ENCODE measurements at places on chromosomes 4 and X. TPM values are rescaled to one million over a fixed set of nuclear protein-coding genes. Genes with fewer than 3 reads are reported as not detected.

DNA sequence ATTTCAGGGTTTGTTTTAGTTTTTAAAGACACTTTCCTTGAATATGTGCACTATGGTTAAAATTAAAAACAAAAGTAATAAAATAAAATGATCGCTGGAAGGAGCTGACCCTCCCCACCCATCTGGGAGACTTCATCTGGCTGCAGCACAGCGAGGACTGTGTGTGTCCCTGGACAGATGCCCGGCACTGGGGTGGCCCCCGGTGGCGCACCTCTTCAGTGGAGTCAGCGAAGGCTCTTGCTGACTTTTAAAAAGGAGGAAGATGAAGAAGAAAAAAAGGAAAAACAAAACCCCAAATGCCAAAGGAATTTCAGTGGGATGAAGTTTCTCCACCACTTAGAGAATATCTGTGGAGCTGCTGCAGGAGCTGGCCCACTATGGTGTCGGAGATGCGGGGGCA is 5.4 kb upstream of the ADGRG4 start:
- DNase-seq, result no peak

DNA sequence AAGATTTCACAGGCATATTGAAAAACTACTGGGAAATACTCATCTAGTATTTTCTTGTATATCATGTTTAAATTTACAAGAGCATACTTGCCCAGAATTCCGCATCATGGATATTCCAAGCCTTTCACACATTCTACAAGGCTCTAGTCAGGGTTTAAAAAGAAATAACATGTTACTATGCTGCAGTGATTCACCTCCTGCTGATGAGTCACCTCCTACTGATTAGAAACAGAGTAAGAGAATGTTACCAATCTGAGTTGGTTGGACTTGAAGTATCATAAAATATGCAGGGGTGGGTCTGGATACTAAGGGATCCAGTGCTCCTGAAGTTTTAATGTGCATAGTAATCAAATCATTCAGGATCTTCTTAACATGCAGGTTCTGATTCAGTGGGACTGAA is 192.0 kb upstream of the ANK2 start:
- no peak for DNase-seq

- no peak for DNase-seq
These were observed 52.9 kb downstream of the NSG1 start for GRCh38 chr4:4439782-4440181.

- DNase-seq, result no peak
These were observed 58.0 kb downstream of the AR start for GRCh38 chrX:67601771-67602170.

GRCh38 chrX:150577174-150577573 is 8.8 kb downstream of the MTM1 start:
- no peak for DNase-seq

DNA sequence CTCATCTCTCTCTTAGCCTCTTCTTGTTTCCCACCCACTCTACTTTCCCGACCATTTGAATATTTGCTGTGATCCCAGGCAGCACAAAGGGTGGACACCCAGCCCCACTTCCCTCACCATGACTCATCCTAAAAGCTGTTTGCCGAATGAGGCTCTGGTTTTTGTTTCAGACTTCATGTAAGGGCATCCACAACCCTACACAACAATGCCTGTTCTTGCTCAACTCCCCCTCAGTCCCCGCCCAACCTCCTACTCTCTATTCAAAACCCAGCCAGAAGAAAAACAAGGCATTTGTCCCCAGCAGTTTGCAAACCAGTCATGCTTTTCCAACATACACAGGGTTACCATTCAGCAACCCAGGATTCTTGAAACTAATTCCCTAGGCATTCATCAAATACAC is 516.5 kb upstream of the CNKSR2 start:
- no peak for DNase-seq

- no peak for DNase-seq
These were observed 42.4 kb downstream of the KDM6A start for GRCh38 chrX:44915361-44915868.

DNA sequence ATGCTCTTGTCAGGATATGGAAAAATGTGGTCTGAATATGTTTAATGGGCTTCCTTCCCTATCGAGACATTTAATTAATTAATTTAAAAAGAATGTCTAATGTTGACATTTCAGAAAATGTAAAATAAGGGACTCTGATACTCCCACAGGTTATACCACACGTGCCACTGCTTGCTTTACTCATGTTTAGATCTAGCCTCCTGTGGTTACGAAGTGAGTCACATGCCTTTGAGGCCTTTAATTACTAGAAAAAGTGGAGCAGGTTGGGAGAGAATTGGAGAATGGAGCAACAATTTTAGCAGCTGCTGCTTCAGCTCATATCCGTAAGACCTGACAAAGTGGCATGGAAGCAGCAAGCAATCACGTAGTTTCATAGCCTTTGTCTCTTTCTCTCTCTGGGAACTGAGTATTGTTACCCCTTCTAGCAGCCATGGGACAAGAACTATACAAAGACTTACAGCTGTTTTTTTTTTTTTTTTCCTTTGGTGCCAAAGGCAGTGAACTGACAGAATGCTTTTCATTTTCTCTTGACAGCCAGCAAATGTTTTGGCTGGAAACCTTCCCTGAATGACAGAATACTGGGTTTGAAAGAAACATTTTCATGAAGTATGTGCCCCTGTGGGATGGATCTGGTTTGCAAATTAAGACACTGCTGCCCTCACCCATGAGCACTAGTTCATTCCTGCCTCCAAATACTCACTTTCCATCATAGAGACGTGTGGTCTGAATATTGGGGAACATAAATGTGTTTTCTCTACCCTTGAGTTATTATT is 355.1 kb upstream of the PABPC5 start:
- no peak for DNase-seq

DNA sequence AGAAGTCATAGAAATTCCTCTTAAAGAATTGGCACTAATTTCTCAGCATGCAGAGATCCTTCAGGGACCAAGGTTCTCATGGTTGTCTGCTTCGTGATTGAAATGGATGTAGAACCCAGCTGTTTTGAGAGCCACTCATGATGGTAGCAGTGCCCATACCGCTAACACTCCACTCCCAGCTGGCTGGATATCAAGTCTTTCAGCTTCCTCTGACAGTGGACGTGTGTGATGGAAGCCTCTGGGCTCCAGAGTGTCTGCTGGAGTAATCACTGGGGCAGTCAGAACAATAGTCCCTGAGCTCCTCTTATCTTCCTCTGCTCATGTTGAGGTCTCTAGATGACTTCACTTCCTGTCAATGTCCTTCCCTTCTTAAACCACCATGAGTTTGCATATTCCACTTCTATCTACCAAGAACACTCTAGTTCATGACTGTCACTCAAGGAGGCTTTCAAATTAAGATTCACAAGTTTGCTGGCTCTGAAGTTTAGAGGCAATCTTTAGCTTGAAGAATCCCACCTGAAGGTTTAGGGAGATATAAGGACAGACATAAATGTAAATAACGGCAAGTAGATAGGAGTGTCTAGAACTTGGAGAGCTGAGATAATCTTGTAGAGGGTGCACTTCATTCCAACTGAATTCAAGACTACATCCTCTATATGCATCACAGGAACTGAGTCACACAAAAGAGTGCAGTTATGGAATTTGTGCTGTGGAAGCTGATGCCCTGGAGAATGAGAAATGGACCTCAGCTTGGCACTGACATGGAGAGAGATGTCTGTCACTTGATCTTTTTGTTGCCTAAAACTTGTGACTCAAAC is 64.5 kb upstream of the WDR1 start:
- DNase-seq, result no peak

GRCh38 chr4:30370105-30370504 is 350.1 kb upstream of the PCDH7 start:
- DNase-seq, result no peak

DNA sequence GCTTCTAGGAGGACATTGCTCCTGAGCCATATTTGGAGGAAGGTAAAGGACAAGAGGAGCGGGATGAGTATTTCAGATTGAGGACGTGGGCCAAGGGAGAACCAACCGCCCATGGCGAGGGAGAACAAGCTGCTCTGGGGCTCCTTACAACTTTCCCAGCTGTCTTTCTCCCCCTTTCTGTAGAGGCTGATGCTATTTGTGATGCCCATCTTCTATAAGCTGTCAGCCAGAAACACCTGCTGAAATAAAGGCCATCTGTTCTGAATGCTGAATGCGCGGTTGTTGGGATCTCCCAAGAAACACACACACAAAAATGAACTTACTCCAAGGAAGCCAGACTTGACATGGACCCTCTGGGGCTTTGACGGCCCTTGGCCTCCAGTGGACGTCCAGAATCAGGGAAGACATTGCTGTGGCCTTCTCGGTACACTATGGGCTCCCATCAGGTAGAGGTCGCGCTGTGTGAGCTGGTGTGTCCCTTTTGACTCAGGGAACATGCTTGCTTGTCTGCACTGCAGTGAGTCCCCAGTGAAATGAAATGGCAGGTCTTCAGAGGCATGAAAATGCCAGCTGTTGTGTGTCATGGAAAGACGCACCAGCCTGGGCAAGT is 30.9 kb downstream of the RWDD4 start:
- no peak for DNase-seq

GRCh38 chr4:63904201-63904600 is 505.0 kb downstream of the TECRL start:
- DNase-seq, result no peak

DNA sequence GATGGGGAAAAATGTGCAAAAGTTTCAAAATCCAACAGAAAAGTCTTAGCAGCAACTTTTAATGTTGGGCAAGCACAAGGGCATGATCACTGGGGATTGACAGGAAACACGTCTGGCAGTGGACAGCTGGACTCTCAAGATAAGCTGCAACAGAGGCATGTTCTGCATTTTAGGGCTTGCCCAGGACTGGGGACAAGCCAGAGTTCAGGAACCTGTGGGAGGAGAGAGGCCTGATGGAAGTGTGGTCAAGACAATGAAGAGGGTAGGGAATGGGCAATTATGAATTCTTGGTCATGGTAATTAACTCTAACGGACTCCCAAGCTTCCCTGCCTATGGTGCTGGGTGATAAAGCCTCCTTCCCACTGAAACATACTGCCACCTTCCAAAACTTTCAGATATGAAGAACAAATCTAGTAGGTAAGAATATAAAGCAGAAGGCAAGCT is 48.4 kb downstream of the ANXA3 start:
- no peak for DNase-seq

- no peak for DNase-seq
These were observed 114.1 kb upstream of the KLHL4 start for GRCh38 chrX:87403551-87403950.

GRCh38 chr4:186554539-186554913 is 841 bp downstream of the MTNR1A start:
- no peak for DNase-seq

GRCh38 chrX:13837290-13837745 is 20.4 kb upstream of the GPM6B start:
- DNase-seq, result no peak

DNA sequence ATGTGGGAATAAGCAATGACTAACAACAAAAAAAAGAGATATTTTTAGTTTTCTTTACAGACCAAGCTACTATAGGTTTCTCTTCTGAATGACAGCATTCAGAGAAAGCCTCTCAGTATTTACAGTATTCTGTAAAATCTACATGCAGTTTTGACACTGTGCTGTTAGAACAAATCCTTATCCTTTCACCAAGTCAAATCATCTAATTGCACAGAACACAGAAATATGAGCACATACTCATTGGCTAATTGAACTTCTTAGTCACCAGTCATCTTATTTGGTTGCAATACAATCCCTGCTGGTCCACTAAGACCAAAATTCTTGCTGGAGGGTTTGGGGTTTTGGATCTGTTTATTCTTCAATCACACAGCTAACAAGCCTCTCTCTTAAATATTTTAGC is 5.7 kb downstream of the ACOT9 start:
- no peak for DNase-seq

- DNase-seq, result no peak
These were observed 95.4 kb downstream of the MBNL3 start for GRCh38 chrX:132393485-132393884.

CT45A3 gene
- not detected for total RNA-seq

ARHGAP6 gene
- 6.4 TPM for total RNA-seq

UCP1 gene
- total RNA-seq, result not detected

FAM184B gene
- total RNA-seq, result 2.6 TPM

PPP1R2C gene
- not detected for total RNA-seq

STAP1 gene
- not detected for total RNA-seq

PAGE1 gene
- not detected for total RNA-seq

GUCY1B1 gene
- 7.7 TPM for total RNA-seq

NPY5R gene
- total RNA-seq, result 0.11 TPM

ACSL4 gene
- 16.4 TPM for total RNA-seq

BEND4 gene
- not detected for total RNA-seq

SLC26A1 gene
- not detected for total RNA-seq

GPR173 gene
- total RNA-seq, result 0.13 TPM

NR3C2 gene
- 17.3 TPM for total RNA-seq
